Hindlimb muscle (tissue), 1 donor: ENCODE measurements at places on chromosomes 2 and 18. TPM values are rescaled to one million over a fixed set of nuclear protein-coding genes. Genes with fewer than 3 reads are reported as not detected.

Gene TET3
- 11.4 TPM for polyA plus RNA-seq

Gene SERPINB13
- 0.43 TPM for polyA plus RNA-seq

Gene CABYR
- 2.7 TPM for polyA plus RNA-seq

Gene LTBP1
- polyA plus RNA-seq = 43.3 TPM

Gene MAL
- polyA plus RNA-seq = 5.2 TPM

Gene CASP10
- polyA plus RNA-seq = 7.0 TPM

- peak; percentile 75 for DNase-seq
These were observed 2.4 kb downstream of the CTIF start for GRCh38 chr18:48541026-48541746.

DNA sequence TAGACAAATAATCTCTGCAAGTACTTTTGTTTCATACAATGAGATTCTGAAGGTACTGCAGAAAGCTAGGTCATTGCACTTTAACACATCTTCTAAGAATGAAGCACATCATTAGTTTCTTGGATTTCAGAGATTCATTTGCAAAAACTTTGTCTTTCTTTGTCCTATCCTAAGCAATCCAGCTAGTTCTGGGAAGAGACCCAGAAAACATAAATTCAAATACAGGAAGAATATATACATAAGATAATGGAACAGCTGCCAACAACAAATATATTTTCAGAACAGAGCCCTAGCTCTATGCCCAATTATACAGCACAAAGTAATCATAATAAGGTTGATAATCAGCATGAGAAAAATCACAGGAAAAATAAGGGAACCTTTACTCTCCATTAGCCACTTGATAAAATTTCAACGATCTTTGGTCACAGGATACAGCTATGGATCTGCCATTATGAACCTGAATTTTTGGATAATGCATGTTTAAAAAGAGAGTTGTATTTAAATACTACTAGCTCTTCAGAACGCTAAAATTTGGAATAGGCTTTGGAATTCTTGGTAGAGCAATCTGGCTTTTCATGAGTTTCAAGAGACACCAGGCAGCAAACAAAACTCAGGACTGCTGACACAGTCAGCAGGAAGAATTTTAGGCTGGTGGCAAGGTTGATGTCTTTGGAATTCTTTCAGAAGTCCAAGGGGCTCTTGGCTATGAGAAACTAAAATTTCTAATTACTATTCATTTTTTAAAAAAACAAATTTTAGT lies 250.4 kb upstream of the SMIM21 start:
- peak; percentile 23 for DNase-seq

DNA sequence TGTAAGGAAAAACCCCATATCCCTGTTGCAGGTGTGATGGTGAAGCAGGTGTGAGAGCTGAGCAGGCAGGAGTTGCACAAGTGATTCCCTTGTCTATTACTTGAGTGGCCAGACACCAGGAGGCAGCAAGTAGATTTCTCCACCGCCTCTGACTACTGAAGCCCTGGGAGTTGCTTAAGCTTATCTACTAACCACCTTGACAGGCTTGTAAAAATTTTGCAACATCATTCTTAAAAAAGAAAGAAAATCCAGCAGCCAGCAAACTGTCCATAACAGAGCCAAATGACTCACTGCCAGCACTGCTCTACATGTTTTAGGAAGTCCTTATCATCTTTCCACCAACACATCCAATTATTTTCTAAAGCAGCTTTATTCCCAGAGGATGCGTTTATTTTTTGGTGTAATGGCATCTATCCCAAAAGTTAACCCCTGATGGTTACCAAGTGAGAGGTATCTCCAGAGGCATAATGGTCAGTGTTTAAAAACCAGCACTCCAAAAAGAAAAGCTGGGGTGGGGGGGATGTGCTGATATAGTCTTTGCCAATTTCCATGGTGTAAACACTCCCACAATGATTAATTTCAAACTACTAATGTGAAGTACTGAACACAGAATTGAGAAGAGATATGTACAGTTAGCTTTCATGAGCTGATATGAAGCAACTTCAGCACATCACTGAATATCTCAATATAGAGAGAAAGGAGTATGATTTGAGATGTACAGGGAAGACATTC lies 16.3 kb upstream of the GPR39 start:
- DNase-seq = no peak

DNA sequence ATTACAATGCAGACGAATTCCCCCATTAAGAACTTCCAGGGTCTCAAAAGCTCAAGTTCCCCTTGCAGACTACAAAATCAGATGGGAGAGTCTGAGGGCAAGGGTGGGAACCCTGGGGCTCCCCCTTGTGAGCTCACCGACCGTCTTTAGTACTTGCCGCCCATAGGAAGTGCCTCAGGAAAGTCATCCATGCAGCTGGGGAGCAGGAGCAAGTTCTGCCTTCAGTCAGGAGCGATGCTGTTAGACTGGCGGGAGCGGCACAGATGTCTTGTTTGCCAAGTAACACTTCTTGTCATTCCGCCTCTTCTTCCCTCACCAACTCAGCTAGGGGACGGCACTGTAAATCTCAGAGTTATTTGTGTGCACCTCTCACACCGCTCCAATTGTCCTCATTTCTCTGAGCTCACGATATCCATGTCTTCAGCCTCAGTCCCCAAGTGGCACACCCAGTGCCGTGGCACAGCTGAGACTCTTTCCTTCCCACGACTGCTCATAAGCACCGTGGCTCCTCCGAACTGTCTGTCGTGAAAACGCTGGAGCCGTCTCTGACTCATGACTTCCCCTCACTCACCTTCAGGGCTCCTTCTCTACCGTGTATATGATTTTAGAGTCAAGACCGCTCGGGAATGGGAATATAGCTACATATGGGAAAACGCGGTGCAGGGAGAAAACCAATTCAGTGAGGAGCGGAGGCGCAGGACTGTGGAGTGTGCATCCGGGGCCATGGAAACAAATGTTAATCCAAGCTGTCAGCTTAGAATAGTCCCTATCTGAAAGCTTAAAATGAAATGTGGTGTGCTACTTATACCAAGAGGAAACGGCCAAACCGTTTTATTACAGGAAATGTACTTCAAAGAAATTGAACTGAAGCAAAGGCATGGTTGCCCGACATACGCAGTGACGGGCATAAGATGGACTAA lies 34.0 kb downstream of the UXS1 start:
- DNase-seq = no peak

- no peak for DNase-seq
These were observed 323.4 kb downstream of the CDH19 start for GRCh38 chr18:66280470-66280869.

DNA sequence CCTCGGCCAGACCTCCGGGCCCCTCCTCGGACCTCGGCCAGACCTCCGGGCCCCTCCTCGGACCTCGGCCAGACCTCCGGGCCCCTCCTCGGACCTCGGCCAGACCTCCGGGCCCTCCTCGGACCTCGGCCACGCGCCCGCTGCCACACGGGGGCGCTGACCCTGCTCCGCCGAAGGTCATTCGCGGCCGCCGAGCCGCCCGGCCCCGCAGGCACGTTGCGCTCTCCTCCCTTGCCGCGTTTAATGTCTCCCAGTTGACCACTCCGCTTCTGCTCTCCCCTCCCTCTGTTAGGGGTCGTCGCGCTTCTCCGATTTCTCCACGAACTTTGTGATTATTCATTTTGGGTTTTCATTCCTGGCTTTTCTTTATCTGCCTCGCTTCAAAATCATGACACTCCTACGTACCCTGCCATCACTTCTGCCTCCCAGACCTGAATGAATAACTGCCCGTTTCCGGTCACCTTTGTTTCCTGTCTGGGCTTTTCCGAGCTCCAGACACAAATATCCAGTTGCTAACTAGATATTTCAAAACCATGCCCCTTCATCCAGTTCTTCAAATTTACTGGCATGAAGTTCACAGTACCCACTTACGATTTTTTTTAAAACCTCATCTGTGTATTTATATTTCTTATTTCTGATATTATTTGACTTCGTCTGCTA lies 14.8 kb upstream of the COLEC12 start:
- DNase-seq = no peak

GRCh38 chr2:105324101-105324500 lies 5.4 kb downstream of the TGFBRAP1 start:
- DNase-seq = no peak

DNA sequence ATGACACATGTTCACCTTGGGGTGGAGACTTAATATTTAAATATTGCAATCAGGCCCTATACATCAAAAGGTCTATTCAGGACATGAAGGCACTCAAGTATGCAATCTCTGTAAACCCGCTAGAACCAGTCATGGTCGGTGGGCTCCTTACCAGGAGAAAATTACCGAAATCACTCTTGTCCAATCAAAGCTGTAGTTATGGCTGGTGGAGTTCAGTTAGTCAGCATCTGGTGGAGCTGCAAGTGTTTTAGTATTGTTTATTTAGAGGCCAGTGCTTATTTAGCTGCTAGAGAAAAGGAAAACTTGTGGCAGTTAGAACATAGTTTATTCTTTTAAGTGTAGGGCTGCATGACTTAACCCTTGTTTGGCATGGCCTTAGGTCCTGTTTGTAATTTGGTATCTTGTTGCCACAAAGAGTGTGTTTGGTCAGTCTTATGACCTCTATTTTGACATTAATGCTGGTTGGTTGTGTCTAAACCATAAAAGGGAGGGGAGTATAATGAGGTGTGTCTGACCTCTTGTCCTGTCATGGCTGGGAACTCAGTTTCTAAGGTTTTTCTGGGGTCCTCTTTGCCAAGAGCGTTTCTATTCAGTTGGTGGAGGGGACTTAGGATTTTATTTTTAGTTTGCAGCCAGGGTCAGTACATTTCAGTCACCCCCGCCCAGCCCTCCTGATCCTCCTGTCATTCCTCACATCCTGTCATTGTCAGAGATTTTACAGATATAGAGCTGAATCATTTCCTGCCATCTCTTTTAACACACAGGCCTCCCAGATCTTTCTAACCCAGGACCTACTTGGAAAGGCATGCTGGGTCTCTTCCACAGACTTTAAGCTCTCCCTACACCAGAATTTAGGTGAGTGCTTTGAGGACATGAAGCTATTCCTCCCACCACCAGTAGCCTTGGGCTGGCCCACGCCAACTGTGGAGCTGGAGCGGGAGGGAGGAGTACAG lies 108.1 kb downstream of the XRCC5 start:
- DNase-seq = no peak

DNA sequence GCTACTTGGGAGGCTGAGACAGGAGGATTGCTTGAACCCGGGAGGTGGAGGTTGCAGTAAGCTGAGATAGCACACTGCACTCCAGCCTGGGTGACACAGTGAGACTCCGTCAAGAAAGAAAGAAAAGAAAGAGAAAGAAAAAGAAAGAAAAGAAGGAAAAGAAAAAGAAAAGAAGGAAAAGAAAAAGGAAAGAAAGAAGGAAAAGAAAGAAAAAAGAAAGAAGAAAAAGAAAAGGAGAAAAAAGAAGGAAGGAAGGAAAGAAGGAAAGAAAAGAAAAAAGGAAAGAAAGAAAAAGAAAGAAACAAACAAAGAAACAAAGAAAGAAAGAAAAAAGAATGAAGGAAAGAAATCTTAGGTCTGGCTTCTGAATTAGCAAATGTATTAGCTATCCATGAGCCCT lies 150.4 kb downstream of the TMEM163 start:
- no peak for DNase-seq

- DNase-seq = no peak
These were observed 51.9 kb upstream of the LYPD1 start for GRCh38 chr2:132721938-132722337.

DNA sequence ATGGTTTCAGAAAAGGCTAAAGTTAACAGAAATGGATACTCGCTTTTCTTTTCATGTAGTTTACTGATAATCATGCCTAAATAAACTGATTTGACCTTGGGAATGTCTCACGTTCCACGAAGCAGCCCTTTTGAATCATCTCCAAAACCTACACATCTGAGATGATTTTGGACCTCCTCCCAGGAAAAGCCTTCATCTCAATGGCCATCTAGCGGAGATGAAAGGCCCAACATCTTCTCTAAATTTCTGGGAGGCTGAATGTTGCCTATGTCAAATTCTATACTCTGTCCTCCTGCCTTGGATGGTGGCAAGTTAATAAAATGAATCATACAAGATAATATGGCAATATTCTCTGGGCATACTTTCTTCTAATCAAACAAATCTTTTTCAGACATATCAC lies 448.5 kb downstream of the ZEB2 start:
- no peak for DNase-seq

- DNase-seq = no peak
These were observed 97.8 kb upstream of the MCFD2 start for GRCh38 chr2:47013383-47013782.
